ENCODE measurements at places on chromosomes 4 and X.

DNA sequence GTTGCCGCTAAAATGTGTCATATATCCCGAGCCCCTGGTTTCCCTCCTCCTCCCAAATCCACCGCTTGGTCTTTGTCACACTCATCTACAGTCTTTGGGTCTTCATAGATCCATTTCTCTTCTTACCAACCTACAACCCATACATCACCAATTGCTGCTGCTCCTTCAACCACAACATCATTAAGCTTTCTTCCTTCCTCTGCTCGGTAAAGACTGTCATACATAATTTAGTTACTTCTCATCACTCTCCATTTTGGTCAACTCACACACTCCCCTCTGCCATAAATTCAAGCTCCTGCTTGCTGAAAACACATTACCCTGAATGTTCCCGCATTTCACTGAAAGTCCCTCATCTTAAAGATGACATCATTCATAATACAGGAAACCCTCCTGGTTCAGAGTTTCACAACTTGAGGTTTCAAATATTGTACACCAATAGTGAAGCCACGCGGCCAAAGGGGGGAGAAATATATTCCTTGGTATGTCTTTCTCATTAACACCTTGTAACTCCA is 1.7 kb upstream of the DCTD start:
- DNase-seq: no peak

DNA sequence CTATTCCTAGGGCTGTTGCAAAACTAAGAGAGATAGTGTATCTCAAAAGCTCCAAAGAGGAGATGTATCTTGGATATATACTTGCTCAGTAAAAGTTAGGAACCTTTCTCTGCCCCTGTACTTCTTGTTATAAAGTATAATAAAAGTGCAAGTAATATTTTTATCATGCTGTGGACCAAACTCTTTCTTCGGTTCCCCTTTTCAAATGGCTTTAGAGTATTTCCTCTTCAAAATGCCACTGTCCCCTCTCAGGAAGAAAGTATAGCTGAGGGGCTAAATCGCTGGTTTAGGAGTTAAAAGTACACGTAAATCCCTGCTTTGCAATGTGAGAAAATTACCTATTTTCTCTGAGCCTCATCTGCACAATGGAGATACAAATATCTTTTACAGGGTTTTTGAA is 169.1 kb upstream of the FTHL17 start:
- no peak for DNase-seq

GRCh38 chrX:70009970-70010369 is 39.8 kb downstream of the AWAT2 start:
- no peak for DNase-seq

- DNase-seq: no peak
Measured at GRCh38 chr4:62075521-62075920, 875.4 kb downstream of the ADGRL3 start.

DNA sequence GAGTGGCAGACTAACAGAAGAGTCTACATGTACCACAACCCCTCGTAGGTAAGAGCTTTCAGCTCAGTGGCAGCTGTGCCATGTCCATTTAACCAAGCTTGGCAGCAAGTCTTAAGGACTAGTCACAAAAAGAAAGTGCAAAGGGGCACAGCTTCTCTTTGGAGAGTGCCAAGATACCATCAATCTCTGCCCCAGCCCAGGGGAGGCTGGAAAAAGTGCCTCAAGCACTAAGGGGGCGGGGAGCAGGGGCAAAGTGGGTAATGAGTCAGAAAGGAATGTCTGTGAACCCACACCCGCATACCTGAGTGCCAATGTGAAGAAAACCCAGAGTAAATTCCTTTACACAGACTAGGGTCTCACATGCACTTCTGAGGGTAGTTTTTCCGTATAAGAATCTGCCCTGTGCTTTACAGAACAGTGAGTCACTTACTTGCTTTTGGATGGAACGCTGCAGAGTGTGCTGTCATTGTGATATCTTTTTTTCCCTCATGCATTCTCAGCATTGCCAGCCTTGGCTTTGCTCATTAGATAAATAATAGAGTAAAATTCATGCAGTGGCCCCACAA is 219.8 kb downstream of the ZNF674 start:
- DNase-seq: no peak

DNA sequence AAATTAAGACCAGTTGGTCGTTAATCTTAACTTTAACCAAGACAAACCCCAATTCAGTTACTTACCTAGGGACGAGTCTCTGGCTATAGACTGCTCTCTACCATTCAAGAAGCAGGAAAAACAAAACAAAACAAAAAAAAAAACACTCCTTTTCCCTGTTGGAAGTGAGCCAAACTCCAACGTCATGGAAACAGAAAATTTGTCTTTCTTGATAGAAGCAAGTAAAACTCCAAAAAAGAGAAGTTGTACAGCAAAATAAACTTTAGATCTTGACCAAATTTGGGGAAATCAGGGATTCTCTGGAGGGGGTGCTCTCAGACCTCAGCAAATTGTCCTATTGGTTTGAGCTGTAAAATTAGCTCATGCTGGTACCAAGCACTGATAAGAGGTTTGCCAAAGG is 3.7 kb downstream of the CNGA1 start:
- no peak for DNase-seq

DNA sequence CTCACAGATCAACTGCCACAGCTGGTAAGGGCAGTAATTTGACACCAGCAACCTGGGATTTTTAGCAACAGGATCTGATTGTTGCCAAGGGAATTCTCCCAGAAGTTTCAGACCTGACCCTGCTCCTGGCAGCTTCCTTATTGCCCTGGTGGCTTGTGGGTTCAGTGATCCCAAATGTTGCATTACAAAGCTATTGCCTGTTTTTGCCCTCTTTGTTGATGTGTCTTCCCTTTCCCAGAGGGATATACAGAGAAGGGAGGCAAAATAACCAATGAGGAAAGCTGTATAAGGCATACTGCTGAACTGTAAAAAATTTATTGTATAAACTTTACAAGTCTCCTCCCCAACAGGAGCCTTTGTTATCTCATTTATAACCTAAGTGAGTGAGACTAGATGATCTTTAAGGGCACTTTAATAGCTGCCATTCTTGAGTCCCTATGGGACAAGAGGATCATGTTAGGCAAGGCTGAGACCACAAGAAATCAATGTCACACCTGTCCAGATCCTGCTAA is 22.2 kb downstream of the VSIG4 start:
- DNase-seq: no peak

DNA sequence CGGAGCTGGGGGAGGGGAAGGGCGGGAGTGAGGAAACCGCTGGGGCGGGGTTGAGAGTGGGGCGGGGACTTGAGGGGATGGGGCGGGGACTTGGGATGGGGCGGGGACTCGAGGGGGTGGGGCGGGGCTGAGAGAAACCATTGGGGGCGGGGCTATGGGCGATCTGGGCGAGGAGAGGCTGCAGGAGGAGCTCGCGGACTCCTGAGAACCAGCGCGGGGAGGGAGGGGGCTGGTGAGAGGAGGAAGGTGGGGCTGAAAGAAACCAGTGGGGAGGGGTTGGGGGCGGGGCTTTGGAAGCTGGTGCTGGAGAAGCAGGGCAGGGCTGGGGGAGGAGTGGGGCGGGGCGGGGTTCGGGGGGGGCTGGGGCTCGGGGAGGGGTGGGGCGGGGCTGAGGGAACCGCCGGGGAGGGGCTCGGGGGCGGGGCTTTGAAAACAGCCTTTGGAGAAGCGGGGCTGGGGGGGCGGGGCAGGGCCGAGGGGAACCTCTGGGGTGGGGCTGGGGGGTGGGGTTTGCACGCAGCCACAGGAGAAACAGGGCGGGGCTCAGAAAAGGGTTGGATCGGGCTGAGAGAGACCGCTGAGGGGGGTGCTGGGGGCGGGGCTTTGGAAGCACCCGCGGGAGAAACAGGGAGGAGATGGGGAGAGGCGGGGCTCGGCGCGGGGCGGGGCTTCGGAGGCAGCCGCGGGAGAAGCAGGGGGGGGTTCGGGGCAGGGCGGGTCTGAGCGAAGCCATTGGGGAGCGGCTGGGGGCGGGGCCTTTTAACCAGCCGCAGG is 777 bp upstream of the EOLA2 start:
- no peak for DNase-seq

GRCh38 chr4:112002248-112002661 is 143.0 kb upstream of the FAM241A start:
- DNase-seq: no peak

DNA sequence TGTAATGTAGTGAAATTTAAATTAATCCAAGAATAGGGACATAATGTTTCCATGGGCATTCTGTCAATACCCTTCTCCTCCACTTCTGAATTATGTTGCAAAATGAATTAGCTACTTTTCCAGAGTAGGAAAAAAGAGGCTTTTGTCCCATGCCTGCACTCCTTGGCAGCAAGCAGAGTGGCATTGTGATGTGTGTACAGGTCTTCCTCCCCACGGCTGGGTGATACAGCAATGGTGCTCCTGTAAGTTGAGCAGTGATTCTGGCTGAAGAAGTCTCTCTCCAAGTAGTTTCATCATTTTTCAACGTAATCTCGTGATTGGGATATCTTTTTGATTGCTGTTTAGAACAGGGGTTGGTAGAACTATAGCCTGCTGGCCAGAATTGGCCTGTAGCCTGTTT is 59.9 kb downstream of the KIT start:
- no peak for DNase-seq

DNA sequence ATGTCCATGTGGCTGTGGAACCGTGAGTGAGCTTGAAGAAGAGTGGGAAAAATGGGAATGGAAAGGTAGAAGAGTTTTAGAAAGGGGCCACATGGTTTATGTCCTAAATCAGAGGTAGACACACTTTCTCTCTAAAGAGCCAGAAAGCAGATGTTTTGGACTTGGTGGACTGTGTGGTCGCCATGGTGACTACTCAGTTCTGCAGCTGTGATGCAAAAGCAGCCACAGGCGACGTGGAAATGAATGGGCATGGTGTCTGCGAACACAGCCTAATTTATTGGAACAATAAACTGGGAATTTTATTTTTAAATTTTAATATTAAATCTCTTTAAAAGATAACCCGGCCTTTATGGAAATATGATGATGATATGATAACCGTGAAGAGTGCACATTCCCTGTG is 386.0 kb upstream of the FAT1 start:
- DNase-seq: no peak

DNA sequence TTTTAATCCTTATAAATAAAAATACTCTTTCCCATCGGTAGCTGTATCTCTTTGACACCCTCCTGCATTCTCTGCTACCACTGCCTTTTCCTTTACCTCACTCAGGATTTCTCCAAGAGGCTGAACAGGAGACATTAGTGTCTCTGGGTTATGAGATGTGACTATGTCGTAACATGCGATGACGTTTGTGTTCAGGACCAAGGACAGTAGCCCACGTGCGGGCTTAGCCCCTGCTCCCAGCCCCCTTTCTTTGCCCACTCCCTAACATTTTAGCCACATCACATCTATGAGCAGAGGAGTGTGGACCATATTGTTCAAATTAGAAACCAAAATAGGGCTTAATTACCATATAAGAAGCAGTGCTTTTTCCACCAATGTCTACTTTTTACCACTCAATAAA is 369.3 kb downstream of the FBXW7 start:
- DNase-seq: no peak

DNA sequence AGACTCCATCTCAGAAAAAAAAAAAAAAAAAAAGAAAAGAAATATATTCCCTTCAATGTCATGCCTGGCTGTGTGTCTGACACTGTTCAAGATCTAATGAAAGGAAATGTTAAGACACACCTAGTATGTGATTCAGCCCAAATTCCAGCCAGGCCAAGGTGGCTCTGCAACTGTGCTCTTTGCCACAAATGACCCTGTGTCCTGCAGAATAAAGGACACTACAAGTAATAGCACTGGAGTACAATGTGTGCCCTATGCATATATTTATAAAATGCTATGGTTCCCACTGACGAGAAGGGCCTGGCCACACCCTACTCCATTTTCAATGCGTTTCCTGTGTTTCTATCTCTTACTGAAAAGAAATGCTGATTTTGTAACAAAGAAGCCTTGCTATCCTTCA is 98.0 kb upstream of the SORBS2 start:
- no peak for DNase-seq

GRCh38 chr4:135050086-135050717 is 848.6 kb upstream of the PABPC4L start:
- no peak for DNase-seq

DNA sequence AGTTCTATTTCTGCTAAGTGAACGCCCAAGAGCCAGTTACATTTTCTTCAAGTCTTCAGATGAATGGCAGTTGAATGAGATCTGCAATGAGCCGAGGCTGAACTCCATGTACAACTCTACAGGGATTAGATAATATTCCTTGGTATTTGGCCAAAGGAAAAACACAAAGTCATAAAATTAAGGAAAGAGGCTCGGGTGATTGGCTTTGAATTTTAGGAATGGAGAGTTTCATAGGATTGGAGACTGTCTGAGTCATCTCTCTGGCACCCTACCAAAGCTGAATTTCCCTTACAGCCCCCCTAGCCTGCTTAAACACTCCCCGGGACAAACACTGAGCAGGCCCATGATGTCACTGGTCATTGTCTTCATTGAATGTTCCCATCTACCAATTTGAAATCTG is 188.0 kb upstream of the C1QTNF7 start:
- DNase-seq: no peak

DNA sequence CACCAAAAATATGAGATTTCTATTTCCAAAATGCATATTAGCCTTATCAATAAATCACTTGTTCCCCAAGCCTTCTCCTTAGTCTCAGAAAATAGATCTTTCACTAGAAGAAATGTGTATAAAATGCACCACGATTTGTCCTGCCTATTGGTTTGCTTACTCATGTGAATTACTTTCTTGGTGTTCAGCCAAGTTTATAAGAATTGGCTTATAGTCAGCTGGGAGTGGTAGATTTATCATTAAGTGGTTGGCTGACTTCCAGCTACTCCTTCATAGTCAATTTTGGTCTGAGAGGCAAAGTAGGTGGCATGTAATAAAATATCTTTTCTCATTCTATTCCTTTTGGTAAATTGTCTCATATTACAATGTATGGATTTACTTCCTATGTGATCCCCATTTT is 1.3 kb downstream of the SULT1E1 start:
- no peak for DNase-seq

GRCh38 chr4:173418639-173419038 is 19.7 kb upstream of the SCRG1 start:
- DNase-seq: no peak

- no peak for DNase-seq
Measured at GRCh38 chr4:19615086-19615689, 636.5 kb upstream of the SLIT2 start.

DNA sequence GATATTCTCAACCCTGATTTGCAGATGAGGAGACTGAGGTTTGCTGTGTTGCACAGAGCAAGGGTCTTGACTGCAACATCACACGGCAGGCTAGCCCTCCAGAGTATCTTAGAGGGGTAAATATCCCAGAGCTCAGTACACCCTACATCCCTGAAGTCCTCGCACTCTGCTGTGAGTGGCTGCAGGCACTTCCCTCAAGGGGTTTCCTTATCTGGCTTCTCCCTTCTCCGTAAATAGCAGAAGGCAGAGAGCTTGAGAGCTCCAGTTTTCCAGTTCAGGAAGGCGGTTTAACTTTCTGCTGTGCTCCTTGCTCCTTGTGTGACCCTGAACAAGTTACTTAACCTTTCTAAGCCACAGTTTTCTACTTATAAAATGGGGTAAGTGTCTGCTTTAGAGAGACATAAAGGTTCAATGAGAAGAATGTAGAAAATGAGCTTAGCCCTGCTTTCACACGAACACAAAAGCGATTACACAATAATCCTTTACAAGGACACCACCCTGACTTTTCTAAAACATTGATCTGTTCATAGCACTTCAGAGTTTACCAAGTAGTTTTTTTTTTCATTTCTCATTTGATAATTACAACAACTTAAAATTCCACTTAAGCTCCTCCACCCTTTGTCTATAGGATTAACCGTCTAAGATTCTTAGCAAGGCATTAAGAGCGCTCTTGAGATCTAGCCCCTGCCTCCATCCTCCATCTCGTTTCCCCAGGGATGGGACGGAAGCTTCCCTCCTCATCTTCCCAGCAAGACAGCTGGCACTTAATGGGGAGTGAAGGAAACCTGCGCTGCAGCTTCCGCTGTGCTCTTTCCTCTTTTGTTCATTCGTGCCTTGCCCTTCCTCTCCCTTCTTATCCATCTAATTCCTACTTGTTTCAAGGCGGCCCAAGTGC is 68.4 kb downstream of the TAPT1 start:
- DNase-seq: no peak
